Stimulated activated CD8-positive, alpha-beta memory T cell treated with anti-CD3 and anti-CD28 coated beads, Interleukin-12 subunit alpha, Interleukin-12 subunit beta, amount 100 ng/mL, for 1 hour (primary cell): ENCODE measurements at places on chromosomes 7 and 10.

GRCh38 chr10:87594181-87594580 is 65.5 kb upstream of the PAPSS2 start:
- DNase-seq, result no peak

DNA sequence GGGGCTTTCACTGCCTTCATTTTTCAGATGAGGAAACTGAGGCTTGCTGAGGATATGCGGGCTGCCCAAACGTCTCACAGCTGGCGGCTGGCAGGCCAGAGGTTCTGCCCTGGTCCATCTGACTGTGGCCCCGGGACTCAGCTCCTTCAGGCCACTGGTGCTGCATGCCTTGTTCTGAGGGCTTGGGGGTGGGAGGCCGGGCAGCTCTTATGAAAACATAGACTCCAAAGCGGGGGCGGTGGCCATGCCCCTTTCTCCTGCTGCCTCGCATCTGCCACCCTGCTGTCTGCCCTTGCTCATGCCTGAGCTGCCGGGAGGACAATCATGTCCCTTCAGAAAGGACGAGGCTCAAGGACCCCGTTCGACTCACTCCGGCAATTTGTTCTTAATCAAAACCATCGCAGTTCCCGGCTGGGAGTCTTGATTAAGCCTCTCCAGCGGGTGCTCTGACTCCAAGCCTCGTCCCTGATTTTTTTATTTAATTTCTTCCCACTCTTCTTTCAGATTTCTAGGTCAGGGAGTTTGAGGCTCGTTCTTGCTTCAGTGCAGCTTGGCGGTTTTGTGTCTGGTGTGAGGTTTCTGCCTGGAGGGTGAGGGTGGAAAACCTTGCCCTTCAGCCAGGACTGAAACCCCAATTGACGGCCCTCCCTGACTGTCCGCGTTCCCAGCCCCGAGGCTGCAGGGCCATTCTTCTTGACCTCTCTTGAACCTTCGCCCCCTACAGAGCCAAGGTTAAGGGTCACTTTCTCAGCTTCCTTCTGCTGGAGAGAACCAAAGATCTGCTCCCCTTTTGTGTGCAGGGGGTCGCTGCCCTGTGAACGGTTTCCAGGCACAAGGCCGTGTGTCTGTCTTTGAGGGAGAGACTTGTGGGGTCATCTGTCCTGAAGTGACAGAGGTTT is 120.8 kb downstream of the DNAJB6 start:
- no peak for DNase-seq

DNA sequence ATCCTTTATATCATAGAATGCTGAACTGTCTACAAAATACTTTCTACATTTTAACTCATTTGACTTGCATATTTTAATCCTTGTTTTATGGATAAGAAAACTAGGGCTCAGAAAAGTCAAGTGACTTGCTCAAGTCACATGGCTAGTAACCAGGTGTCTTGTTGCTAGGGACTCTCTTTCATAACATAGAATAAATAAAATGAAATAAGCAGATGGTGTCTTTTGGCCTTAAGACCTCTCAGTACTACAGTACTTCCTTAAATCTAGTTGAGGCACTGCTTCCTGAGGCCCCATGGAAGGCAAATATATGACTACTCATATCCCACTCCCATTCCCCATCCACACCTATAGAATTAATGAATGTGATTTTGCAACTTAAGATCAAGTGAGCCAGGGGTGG is 87.9 kb downstream of the CDK6 start:
- DNase-seq, result no peak

DNA sequence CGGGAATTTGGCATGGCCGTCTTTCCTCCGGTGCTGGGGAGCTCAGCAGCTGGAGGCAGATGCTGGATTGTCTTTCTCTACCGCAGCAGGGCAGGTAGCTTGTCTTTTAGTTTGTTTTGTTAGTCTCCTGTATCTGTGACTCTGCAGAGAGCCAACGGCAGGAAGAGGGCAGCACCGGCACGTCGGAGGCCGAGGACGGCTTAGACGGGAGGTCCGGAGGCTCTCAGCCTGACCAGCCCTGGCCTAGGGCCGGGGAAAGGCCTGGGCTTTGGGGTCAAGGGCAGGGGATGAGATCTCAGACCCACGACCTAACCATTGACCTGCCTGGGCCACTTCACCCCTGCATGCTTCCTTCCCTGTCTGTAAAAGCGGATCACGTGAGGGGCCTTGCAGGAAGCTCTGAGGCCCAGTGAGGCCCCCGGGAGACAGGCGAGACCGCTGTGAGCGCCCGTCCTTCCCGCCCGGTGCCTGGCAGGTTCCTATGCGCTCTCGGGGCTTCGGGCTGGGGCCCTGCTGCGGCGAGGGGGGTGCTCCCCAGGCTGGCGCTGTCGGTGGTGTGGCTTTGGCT is 72.7 kb downstream of the LHPP start:
- no peak for DNase-seq

DNA sequence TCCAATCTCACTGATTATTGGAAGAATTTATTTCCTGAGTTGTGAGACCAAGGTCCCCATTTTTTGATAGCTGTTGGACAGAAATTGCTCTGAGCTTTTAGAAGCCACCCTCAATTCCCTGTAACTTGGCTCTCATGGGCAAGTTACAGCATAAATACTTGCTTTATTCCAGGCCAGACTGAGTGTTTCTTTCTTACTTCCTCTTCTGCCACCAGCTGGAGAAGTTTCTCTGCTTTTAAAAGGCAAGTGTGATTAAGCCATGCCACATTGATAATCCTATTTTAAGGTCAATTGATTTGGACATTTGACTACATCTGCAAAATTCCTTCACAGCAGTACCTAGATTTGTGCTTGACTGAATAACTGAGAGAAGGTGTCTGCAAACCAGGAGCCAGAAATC is 14.1 kb upstream of the TAS2R41 start:
- no peak for DNase-seq

DNA sequence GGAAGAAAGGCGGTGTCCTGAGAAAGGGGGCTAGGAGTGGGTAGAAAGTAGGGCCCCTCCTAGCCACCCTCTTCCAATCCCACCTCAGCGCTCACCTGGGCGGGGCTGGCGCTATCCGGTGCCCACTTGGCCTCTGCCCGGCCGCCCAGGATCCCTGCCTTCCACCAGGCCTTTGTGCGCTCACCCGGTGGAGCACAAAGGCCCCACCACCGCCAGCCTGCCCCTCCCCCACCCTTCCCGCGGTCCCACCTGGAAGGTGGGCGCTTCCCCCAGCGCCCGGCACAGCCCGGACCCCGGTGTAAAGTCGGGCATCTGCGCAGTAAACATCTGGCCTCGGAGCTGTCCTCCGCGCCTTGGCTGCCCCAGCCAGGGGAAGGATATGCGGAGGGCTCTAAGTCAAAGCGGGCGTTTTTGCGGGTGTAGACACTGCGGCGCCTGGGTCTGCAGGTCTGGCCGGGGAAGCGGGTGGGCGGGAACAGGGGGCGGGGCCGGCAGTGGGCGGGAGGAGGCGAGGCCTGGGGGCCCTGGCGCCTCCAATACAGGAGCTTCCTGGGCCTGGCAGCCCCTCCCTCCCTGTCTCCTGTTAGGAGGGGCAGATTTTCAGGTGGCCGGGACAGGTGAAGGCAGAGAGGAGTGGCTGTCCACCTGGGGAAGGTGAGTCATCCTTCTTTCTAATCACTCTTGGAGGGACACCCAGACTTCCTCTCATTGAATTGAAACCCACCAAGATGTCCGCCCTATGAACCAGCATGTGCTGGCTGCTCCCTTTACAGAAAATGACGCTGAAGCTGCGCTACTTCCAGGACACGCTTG is 49.3 kb downstream of the PNLIPRP2 start:
- DNase-seq, result no peak

DNA sequence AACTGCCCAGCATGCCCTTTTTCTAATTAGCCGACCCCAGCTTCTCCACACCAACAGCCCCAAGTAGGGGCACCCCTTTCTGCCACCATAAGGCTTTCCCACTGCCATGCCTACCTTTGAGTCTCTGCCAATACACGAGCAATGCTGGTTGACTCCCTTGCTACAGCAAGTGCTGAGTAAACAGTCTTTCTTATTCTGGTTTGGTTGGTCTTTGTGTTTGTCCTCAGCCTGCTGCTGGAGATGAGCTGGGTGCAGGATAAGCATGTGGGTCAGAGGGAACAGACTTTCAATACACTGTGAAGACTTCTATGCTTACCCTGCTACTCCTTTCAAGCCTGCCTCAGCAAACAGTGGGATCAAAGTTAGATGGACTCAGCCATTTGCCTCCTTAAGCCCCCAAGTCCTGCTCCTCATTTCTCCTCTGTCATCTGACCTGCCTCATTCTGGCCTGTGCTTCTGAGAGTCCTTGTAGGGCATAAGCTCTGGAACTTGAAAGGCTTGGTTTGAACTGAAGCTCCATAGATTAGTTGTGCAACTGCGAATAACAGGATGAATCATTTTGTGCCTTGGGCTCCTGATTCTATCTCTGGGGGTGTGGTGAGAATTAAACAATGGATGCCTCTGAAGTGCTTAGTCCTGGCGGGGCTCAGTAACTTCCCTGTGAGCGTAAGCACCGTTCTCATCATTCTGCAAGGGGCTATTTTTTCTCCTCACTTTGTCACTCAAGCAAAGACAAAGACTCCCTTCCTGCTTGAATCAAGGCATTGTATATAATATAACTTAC is 533.8 kb upstream of the DPP6 start:
- no peak for DNase-seq

DNA sequence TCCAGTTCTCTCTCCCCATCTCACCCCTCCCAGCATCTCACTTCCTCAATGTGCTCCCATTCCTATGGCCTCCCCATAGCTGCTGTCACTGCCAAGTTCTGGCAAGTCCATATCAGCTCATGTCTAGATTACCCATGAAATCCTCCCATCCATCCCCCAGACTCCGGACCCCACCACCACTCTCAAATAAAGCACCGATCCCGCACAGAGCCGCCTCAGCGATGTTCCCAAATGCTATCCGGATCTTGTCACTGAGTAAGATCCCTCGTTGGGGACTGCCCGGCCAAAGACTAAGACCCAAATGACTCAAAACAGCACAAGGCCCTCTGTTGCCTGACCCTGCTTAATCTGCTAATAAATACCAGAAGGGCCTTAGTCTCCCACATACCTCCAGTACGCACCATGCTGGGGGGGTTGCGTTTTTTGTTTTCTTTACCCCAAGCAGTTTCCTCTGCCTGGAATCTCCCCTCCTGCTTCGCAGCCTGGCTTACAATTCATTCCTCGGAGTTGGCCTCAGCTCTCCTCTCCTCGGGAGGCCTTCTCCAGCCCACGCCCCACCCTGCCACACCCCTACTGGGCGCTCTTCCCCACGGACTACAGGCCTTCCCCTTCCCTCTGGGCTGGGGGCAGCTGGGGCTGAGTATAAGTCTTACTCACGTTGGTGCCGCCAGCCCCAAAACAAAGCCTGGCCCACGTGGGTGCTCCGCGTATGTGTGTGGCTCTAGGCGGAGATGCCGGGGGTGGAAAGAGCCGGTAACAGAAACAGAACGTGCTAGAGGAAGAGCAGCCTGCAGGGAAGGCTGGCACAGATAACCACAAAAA is 1.8 kb upstream of the DUSP5 start:
- no peak for DNase-seq

DNA sequence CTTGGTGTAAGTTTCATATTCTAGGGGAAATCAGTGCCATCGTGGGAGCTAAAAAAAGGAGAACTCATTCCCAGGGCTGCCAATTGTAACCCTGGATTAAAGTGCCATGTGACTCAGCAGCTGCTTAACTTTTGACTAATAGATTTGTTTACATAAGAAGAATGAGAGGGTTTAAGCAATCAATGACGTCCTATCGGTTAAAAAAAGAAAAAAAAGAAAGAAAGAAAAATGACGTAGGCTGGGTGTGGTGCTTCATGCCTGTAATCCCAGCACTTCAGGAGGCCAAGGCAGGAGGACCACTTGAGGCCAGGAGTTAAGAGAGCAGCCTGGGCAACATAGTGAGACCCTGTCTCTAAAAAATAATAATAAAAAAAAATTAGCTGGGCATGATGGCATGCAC is 116.2 kb upstream of the AFAP1L2 start:
- DNase-seq, result no peak

DNA sequence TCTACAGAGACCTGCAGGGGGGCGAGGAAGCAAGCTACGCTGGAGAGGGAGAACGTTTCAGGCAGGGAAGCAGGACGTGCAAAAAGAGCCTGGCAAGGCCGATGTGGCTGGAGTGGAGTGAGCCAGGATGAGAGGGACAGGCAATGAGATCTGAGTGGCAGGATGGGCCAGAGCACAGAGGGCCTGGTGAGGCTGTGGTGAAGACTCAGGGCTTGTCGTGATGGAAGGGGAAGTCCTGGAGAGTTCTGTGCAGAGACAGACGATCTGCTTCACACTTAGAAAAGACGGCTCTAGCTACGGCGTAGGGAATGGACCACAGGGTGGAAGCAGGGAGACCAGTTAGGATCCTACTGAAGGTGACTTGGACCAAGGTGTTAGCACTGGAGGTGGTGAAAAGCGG is 87.0 kb downstream of the SH3PXD2A start:
- no peak for DNase-seq

GRCh38 chr10:1394155-1394912 is 338.1 kb downstream of the WDR37 start:
- DNase-seq, result no peak

GRCh38 chr10:111100198-111100597 is 23.4 kb downstream of the ADRA2A start:
- DNase-seq, result no peak

DNA sequence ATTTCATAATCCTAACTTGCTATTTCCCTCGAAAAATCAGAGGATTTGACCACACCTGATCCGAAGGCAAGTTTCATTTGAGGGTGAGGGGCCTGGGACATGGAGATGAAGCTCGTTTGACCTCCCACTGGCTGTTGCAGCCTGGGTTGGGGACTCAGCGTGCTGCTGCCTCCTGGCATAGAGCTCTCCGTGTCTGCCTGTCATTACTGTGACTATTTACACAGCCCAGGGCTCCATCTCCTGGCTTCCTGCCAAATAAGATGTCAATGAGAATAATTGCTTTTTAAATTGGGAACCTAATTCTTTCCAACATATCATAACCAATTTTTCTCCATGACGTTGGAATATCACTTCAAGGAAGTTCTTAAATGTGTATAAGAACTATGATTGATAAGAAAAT is 139.3 kb upstream of the COBL start:
- no peak for DNase-seq

GRCh38 chr7:86664486-86664885 is 20.8 kb downstream of the GRM3 start:
- DNase-seq, result no peak

GRCh38 chr7:121874298-121874697 is 1.3 kb downstream of the PTPRZ1 start:
- DNase-seq, result no peak

DNA sequence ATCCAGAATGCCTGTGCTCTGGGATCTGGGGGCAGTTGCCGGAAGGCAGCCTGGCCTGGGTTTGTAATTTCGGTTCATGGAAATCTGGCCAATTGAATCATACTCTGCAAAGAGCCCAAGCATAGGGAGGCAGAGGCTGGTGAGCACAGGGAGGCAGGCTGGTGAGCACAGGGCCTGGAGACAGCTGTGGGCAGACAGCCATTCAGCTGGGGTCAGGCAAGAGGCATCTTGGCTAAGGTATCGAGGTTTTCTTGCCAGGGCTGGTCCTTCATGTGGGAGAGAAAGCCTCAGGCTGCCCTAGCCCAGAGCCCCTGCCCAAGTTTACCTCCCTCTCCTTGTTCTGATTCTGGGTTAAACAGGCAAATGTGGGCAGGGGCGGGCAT is 63.7 kb upstream of the BAIAP2L1 start:
- no peak for DNase-seq

DNA sequence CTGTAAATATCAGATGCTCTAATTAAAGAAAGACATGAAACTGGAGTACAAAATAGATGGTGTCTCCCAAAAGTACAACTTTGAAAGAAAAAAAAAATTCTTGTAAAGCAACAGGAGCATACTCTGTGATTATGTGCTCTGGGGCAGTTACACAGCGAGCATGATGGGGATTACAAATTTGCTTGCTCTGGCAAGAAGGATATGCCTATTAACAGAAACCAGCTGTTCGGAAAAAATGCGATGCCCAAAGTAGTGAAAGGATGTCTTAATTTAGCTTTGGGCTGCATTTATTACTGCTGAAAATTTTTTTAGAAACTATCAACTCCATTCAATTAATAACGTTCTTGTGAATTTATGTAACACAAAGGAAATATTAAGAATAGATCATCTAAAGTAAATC is 256.9 kb upstream of the TPK1 start:
- no peak for DNase-seq
